ENCODE measurements at places on chromosomes 3 and 15.

DNA sequence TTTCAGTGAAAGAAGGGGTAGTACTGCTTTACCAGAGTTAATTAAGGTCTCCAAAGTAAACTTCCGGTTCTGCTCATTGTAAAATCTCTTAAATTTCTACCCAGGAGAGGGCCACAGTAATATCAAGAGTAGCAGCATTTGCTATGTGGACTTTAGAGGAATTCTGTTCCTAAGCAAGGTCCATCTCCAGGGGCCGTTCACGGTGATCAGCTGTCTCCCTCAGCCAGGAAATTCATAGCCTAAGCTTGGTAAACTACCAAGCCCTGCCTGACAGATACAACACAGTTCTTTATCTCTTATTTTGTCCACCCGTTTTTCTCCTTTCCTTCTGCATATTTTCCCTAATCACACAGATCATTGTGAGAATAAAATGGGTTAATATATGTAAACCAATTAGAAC is 2.3 kb downstream of the DUT start:
- no peak for DNase-seq

DNA sequence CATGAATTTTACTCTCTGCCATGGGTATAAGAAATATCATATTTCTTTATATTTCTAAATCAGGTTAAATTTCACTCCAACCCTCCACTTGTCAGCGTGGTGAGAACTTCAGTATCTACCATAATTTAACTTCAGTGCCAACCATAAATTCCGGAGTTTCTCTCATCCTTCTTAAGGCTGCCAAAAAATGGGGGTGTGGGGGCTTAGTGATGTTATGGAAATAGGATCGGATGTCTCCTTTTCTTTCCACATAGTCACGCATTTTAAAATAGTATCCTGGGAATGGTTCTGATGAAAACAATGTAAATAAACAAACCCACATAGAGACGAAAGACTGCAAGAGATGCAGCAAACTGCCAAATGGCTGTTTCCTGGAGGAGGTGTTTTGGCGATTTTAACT is 12.9 kb upstream of the FAM3D start:
- no peak for DNase-seq

DNA sequence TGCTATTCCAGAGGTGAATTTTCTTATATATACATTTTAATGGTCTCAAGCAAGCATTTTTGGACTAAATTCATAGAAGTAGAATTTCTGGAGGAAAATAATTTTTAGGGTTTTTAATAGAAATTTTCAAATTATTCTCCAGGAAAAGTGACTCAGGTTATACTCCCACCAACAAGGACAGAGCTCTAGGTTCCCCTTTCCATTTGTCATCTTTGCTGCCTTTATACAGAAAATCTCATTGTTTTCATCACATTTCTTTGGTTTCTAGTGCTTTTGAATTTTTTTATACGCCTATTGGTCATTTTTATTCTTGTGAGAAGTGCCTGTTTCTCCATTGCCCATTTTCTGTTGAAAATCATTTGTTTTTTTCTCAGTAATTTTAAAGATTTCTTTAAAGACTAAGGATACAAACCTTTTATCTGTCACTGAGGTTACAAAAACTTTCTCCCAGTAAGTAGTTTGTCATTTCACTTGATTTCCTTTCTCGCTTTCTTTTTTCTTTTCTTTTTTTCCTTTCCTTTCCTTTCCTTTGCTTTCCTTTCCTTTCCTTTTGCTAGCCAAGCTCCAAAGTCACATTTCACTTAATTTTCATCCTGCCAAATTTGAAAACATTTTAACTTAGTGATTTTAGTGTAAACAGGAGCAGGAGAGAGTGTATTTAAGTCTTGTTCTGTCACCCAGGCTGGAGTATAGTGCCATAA is 77.1 kb upstream of the CHRNB4 start:
- no peak for DNase-seq

GRCh38 chr3:122890077-122890719 is 95.3 kb downstream of the SLC49A4 start:
- no peak for DNase-seq

DNA sequence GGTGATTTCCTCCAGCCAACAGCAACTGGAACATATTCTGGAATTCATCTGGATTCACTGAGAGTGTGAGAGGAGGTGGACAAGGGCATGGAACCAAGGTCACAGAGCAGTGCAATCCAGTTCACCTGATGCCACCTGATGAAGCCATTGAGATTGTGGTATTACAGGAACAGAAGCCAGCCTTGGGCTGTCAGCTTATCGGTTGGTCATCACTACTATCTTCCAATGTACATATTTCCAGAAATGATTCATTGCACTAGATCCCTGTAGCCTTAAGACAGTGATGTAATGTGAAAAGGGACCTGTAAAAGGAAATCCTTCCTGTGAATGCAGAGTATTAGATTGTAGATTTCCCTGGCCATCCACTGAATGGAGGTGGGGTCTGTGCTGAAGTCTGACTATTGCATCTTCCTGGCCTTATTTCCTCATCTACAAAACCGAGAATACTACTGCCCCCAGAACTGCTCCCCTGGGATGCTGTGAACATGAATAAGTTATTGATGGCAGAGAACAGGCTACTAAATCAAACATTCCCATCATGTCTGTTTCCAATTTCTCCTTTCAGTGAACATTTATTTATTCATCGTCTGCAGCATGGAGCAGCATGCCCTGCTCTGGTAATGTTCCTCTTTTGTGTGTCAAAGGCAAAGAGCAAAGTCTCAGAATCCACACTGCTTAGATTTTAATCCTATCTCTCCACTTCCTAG is 47.4 kb upstream of the TPM1 start:
- DNase-seq: no peak

DNA sequence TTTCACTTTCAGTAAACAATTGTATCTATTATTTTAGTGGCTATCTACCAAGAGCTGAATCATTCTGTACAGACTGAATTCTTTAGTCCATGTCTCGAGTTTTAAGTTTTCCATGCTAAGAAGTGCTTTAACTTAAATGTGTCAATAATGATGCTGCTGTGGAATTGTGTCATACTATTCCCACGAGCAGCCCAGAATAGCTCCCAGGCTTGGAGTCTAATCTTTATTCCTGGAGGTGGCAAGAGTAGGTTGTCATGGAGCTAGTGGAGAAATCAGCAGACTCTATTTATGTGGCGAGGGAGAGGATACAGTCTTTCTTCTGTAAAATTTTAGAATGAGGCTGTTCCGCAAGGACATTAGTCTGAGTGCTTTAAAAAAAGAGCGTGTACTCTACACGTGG is 207.2 kb downstream of the ROBO2 start:
- DNase-seq: no peak

DNA sequence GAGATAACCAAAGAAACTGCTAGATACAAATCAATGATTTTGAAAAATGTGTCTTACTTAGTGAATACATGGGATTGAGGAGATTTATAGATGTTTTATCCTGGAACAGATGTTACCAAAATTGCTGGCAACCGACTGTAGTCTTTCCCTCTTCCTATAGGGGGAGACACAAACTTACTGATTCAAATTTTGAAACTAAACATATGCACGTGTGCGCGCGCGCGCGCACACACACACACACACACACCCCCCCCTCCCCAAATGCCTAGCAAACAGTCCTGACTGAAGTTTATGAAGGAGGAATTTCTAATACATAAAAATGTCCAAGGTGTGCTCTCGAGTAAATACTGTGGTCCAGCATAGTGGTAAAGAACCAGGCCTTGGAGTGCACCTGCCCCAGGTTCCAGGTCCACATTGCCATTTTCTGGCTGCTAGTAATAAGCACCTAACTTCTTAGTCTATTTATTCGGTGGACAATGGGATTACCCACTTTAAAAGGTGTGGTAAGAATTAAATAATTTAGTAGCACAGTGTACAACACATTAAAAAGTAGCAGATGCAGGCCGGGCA is 18.5 kb upstream of the C3orf62 start:
- no peak for DNase-seq

- no peak for DNase-seq
These were observed 64.5 kb downstream of the CGNL1 start for GRCh38 chr15:57440799-57441198.
